ENCODE measurements at places on chromosomes 11 and 22. TPM values are rescaled to one million over a fixed set of nuclear protein-coding genes. Genes with fewer than 3 reads are reported as not detected.
A peak's percentile ranks its signal among the peaks of the same experiment; 100 is the strongest.

The SCGB1A1 gene
- not detected for total RNA-seq

DNA sequence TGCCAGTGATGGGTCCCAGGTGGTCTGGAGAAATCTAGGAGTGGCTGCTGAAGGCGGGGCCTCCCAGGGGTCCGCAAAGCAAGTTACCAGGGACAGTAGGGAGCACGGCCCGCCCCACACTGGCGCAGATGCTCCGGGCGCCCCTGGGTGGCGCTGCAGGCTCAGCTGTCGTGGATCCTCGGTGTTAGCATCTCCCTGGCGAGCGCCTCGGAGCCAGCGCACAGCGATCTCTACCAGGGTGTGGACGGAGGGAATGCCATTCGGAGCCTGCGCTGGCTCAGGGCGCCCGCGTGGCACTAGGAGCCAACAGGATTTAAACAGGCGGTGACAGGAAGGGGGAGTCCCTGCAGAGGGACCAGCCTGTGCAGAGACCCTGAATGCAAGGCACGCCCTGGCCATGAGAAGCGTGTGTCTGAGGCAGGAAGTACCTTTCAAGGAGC lies 20.2 kb downstream of the FADS3 start:
- DNase-seq = peak; percentile 77
- peaks cover 4% of the 10 kb centered on the region for H3K4me1 ChIP-seq
- H3K27me3 ChIP-seq = peaks cover 12% of the 10 kb centered on the region
- no peak overlapping the region for H3K27ac ChIP-seq

GRCh38 chr11:67303132-67303834 lies at the start of gene SSH3:
Gene SSH3 (plus strand): TSS chr11:67303530. CDS start chr11:67303626, 96 bp downstream.
- no peak within 1 kb of the TSS for H3K27ac ChIP-seq
- peaks cover 6% of the 10 kb centered on the region for H3K4me1 ChIP-seq
- DNase-seq = peak; percentile 53
- H3K27me3 ChIP-seq = no peaks in the 10 kb centered on the region
- H3K4me3 ChIP-seq = peak within 1 kb of the TSS; percentile 57

DNA sequence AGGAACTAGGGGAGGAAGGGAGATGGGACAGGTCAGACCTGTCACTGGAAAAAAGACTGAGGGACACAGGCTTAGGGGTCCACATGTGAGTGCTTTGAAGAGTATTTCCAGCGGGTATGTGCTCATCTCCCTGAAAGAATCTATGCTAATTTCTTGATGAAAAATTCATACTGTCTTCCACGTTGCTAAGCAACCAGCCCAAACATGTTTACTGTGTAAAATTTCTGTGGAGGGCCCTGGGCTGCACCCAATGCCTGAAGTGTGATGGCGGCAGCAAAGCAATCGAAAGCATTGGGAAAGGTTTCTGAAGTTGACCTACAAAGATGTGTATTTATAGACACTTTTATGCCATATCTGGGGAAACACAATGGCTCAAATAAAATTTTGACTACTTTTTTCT lies 7.4 kb downstream of the SYT13 start:
- no peak overlapping the region for H3K27ac ChIP-seq
- no peak for DNase-seq
- no peaks in the 10 kb centered on the region for H3K4me1 ChIP-seq
- H3K27me3 ChIP-seq = peaks cover 18% of the 10 kb centered on the region
- H3K4me3 ChIP-seq = no peak overlapping the region
- no peaks in the 10 kb centered on the region for H3K36me3 ChIP-seq

The SCN3B gene
- not detected for total RNA-seq

DNA sequence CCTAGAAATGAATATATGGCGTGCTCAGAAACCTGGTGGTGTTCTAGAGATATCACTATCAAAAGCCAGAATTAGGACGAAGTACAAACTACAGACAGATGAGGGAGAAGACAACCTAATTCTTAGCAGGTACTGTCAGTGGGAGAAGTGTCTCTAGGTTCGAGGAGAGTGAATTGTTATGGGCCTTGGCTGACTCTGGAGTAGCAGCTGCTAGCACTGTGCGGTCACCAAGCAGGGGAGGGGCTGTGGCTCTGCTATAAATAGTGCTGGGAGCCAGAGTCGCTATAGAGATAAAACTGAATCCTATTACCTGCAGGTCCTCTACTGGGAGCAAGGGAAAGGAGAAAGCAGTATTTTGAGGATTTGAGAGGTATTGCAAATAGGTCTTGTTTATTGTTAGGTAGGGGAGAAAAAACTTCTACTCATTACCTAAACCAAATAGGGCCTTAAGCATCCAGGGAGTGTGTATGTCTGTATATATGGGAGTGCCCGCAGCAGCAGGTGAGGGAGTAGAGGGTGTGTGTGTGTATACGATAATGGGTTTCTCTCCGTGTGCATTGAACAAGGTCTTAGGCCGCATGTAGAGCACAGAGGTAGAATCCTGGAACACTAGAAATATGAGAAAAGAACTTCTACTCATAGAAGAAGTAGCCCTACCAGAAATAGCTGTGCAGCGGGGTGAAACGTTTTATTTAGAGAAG lies 2.2 kb downstream of the MADD start:
- H3K27me3 ChIP-seq = no peaks in the 10 kb centered on the region
- H3K4me1 ChIP-seq = peaks cover 46% of the 10 kb centered on the region
- peaks cover 6% of the 10 kb centered on the region for H3K36me3 ChIP-seq
- DNase-seq = no peak

DNA sequence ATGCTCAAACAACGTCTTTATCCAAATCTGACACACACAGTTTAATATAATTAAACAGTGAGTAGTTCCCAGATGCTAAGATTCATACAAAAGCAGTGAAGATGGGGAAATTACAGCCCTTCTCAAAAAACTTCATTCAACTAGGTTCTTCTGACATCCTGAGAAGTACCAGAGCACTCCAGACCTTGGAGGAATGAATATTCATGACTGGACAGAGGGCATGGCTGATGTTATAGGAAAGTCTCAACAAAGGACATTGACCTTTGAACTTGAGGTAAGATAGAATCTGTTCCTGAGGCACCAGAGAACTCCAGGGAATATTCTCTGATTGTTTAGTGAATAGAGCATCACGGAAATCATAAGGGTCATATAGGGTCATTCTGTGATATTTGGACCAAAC lies 106.4 kb upstream of the SLC5A12 start:
- no peak for DNase-seq
- H3K4me1 ChIP-seq = no peaks in the 10 kb centered on the region
- no peak overlapping the region for H3K27ac ChIP-seq
- no peak overlapping the region for H3K4me3 ChIP-seq
- H3K36me3 ChIP-seq = no peaks in the 10 kb centered on the region

DNA sequence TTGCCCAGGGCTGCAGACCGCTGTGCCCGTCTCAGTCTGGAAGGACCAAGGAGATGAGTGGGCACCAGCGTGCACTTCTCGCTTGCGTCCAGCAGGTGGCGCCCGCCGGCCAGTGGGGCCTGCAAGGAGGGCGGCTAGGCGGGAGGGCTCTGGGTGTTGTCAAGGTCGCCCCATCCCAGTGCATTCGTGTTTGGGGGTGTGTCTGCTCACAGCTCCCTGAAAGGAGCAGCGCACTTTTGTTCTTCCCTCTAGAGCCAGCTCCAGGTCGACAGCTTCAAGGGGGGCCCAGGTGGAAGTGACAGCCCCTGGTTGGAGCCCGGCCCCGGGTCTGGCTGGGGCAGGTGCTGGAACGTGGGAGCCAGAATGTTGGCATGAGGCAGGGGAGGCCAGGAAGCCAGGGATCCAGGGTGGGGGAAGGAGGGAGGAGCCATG lies 23.4 kb upstream of the MPPED1 start:
- H3K27ac ChIP-seq = no peak overlapping the region
- H3K27me3 ChIP-seq = peaks cover 35% of the 10 kb centered on the region
- no peak overlapping the region for H3K4me3 ChIP-seq
- DNase-seq = peak; percentile 76
- H3K36me3 ChIP-seq = no peaks in the 10 kb centered on the region

The FAM181B gene
- not detected for total RNA-seq

GRCh38 chr11:8809241-8809938 lies 101.6 kb upstream of the AKIP1 start:
- no peak overlapping the region for H3K27ac ChIP-seq
- H3K4me3 ChIP-seq = no peak overlapping the region
- H3K4me1 ChIP-seq = peaks cover 9% of the 10 kb centered on the region
- no peak for DNase-seq

The OR51E1 gene
- total RNA-seq = not detected

DNA sequence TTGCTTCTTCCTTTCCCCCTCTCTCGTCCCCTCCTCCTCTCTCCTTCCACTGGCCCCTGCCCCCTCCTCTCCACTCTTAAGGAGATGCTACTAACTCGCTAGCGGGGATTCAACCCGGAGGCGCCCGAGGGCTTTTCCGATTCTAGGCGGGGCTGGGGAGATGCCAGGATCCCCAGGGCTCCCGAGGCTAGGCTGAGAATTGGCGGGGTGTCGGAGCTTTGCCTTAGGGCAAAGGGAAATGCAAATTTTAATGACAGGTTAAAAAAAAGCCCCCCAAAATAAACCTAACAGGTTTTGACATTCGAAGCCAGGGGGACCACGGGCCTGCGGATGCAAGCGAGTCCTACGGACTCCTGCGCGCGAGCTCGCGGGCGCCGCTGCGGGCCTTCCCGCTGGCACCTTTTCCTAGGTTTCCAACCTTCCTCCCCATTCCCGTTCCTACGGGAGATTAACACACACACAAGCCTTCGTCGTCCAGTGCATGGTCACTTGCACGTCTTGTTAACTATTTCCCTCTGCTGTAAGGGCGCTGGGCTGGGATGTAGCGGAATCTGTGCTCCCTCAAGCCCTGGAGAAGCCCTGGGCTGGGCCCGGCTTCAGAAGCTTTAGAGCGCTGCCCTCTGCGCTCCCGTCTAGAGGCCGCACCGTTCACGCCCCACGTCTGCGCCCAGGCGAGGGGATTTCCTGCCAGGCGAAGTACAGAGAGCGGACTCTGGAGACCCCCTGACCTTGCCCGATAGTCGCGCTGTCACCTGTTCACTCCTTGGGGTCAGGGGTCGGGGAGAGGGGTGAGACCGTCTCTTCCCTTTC lies 729 bp upstream of the ALX4 start:
- H3K27ac ChIP-seq = no peak overlapping the region
- no peak for DNase-seq
- no peak overlapping the region for H3K4me3 ChIP-seq
- peaks cover 18% of the 10 kb centered on the region for H3K4me1 ChIP-seq
- peaks cover 97% of the 10 kb centered on the region for H3K27me3 ChIP-seq
- H3K36me3 ChIP-seq = no peaks in the 10 kb centered on the region

The DYNC2H1 gene
- 3.0 TPM for total RNA-seq

- H3K36me3 ChIP-seq = no peaks in the 10 kb centered on the region
- no peak overlapping the region for H3K4me3 ChIP-seq
- H3K4me1 ChIP-seq = no peaks in the 10 kb centered on the region
Observed at GRCh38 chr11:133053124-133053776, 479.1 kb downstream of the OPCML start.

GRCh38 chr11:15223318-15223717 lies 108.6 kb downstream of the INSC start:
- H3K36me3 ChIP-seq = no peaks in the 10 kb centered on the region
- H3K27ac ChIP-seq = no peak overlapping the region
- no peaks in the 10 kb centered on the region for H3K4me1 ChIP-seq
- DNase-seq = no peak
- no peak overlapping the region for H3K4me3 ChIP-seq

- peaks cover 11% of the 10 kb centered on the region for H3K27me3 ChIP-seq
- peaks cover 1% of the 10 kb centered on the region for H3K36me3 ChIP-seq
- no peak overlapping the region for H3K27ac ChIP-seq
- DNase-seq = no peak
Observed at GRCh38 chr11:131549099-131549498, 178.7 kb downstream of the NTM start.

DNA sequence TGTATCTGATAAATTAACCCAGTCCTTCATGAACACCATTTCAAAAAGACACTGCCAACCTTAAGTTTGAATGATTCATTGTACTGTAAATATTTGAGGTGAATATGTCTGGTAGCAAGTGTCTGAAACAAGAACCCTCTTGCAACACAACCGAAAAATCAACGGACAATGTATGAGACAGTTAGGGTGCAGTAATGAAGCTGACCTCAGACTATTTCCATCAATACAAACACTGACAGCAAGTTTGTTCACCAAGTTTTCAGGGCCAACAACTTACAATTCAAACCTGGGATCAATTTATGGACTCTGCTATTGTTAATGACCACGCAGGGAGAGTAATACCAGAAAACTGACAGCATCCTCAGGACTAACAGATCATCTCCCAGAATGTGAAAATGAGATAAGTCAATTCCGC lies 126.3 kb downstream of the CADM1 start:
- H3K36me3 ChIP-seq = no peaks in the 10 kb centered on the region
- no peaks in the 10 kb centered on the region for H3K27me3 ChIP-seq
- H3K27ac ChIP-seq = no peak overlapping the region
- no peak for DNase-seq
- H3K4me1 ChIP-seq = no peaks in the 10 kb centered on the region

DNA sequence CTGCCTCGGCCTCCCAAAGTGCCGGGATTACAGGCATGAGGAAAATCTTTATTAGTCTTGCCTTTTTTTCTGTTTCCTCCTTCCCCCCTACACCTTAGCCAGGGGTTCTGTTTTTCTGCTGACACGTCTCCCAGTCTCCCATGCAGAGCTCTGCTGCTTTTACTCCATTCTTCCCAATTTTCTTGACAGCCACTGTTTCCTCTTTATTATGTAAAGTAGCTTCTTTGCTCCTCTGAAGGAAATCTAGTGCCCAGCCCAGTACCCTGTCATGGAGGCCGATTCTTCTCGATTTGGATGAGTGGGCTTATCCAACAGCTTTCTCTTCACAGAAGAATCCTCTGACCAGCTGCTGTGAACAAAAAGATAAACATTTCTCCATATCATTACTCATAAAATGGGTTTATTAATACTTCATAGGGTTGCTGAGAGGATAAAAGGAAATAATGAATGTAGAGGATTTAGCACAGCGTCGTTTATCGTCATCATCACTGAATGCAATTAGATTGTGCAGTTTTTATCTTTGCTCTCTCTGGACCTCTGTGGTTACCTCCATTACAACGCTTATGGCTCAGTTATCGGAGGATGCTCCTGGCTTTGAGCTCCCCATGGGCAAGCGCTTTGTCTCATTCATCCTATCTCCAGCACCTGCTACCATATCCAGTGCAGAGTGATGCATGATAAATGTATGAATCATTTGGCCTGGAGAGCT lies 375.6 kb upstream of the C11orf87 start:
- DNase-seq = no peak
- no peaks in the 10 kb centered on the region for H3K36me3 ChIP-seq
- no peak overlapping the region for H3K4me3 ChIP-seq
- no peaks in the 10 kb centered on the region for H3K27me3 ChIP-seq

DNA sequence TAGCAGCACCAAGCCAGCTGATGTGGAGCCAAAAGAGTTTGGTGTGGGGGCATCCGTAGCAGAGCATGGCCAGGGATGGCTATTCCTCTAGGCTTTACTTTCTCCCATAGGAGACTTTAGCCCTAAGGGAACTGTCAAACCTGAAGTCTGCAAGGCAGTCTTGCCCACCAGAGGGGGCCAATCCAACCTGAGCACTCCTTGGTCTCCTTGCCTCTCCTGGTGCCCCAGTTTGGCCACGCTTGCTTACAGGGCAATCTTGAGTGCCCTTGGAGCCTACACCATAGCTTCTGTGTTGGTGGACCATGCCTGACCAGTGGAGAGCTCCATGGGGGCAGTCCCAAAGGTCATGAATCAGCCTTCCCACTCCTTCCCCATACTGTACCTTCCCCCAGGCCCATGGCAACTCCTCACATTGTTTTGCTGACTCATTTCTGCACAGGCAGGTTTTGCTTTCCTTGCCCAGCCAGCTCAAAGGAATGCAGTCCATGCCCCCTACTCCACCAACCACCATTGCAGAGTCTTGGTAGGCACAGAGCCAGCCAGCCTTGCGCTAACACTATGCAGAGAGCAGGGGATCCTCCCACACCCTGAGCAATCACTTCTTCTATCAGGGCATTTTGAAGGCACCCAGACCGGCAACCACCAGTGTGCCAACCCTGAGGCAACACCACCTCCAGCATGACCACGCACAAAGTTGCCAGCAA lies 1421.2 kb upstream of the RAG2 start:
- H3K36me3 ChIP-seq = no peaks in the 10 kb centered on the region
- no peak overlapping the region for H3K27ac ChIP-seq
- no peaks in the 10 kb centered on the region for H3K4me1 ChIP-seq

Measured in activated naive CD8-positive, alpha-beta T cell treated with anti-CD3 and anti-CD28 coated beads for 36 hours (primary cell).